Chondrocyte (in vitro differentiated cells): ENCODE measurements at places on chromosomes 12 and 14.

GRCh38 chr14:104473649-104474494 is 105.7 kb upstream of the C14orf180 start:
- DNase-seq: no peak

GRCh38 chr14:50871914-50872732 is at the start of gene ABHD12B:
Gene ABHD12B (plus strand): TSS chr14:50872053. CDS start chr14:50872175, 122 bp downstream.
- no peak for DNase-seq

- DNase-seq: no peak
Observed at GRCh38 chr14:76121089-76121748, 30.5 kb upstream of the GPATCH2L start.

GRCh38 chr12:52091869-52092268 is 12.4 kb downstream of the SMIM41 start:
- DNase-seq: no peak

DNA sequence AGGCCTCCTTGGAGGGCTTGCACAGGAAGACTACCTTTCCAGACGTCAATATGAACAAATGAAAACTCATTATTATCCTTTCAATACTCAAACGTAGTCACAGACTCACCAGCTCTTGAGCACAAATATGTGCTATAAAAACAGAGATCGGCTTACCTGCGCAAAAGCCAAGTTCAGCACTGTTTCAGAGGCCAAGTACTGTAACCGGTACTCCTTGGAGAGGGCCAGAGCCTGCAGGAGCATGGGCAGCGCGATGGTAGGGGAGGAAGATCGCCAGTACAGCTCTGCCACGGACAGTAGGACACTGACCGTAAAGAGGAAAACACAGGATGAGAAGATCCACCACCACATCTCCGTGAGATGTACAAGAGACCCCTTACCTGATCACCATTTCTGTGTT is 21.6 kb upstream of the CAMKK2 start:
- no peak for DNase-seq
